Stimulated activated CD8-positive, alpha-beta memory T cell treated with anti-CD3 and anti-CD28 coated beads, Interleukin-2, amount 100 ng/mL, for 1 hour (primary cell): ENCODE measurements at places on chromosomes 16 and 17.

- no peak for DNase-seq
Observed at GRCh38 chr17:69947027-69947759, 127.8 kb upstream of the KCNJ16 start.

DNA sequence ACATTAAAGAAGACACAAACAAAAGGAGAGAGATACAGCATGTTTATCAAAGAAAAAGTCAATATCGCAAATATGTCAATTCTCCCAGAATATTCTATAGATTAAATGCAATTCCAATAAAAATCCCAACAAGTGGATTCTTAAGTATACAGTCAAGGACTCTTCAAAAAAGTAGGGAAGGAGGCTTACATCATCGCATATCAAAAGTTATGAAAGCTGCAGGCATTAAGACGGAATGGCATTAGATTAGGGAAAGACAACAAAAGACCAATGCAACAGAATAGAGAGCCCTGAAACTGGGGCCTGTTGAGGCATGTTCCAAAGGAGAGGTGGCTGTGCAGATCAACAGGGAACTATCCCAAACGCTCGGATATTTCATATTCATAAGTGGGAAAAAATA is 76.0 kb downstream of the MARCHF10 start:
- no peak for DNase-seq

DNA sequence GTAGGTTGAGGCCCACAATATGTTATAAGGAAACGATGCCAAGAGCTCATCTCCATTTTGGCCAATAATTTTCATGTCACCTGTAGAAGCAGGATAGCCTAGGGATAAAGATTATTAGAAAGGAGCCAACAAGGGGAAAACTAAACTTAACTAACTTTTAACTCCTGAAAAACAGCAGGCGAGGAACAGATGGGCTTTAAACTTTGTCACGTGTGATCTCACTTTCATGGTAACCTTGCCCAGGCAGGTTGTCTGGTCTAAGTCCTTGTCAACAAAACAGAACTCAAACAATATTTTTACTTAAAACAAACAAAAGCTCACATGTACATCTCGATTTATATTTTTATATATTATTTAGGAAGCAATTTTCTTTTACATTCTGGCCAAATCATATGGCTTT is 1672.0 kb downstream of the TP53TG3F start:
- DNase-seq = no peak

GRCh38 chr17:45311760-45312476 is 4.9 kb downstream of the MAP3K14 start:
- DNase-seq = peak; percentile 41

GRCh38 chr16:63372283-63372682 is 1336.0 kb upstream of the CDH8 start:
- DNase-seq = no peak

DNA sequence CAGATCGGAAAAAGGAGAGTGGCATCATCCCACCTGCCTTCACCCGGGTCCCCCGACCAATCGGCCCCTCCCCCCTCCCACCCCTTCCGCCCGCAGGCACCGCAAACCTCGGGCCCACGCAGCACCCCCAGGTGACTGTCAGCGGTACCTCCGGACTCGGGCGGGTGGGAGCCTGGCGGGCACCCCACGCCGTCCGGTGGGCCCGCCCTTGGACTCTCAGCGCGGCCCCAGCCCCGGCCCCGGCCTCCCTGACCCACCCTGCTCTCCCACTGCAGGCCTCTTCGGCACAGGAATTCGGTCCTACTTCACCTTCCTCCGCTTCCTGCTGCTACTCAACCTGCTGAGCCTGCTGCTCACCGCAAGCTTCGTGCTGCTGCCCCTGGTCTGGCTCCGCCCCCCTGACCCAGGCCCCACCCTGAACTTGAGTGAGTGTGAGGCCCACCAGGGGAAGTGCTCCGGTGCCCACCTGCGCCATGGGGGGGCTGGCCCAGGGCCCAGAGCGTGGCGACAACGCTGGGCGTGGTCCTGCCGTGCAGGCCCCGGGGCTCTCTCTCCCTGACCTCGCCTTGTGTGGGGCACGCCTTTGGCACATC is 1.6 kb downstream of the TMC8 start:
- peak; percentile 50 for DNase-seq

DNA sequence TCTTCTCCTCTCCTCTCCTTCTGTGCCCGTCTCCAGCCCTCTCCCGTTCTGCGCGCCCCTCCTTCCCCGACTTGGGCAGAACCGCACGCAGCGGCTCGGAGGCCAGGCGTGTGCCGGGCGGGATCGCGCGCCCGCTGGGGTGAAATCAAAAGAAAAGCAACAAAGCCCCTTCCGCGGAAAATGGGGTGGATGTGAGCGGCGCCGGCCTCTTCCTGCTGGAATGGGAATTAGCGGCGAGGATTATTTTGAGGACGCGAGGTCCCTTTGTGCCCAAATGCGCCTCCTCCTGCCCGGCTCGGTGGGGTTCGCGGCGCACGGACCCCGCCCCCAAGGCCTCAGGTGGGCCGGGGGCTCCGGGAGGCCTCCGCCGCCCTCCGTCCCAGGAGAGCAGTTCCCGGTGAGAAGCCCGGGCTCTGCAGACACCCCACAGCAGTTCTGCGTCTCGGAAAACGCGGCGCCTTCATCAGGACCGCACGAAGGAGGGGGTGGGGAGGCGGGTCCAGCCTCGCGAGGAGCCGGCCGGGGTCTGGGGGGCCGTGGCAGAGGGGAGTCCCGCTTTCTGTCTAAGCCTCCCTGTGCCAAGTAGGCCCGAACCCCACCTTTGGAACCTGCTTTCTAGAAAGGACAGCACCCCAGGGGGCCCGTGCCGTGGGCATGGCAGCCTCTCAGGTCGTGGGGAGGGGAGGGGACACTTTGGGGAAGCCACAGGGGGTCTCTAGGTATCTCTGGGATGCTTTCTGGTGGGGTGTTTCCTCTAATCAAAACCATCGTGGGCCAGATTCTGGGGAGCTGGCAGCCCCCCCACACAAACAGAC is 91.0 kb upstream of the CBX4 start:
- no peak for DNase-seq

GRCh38 chr16:4535627-4536108 is 2.9 kb downstream of the CDIP1 start:
- DNase-seq = no peak

GRCh38 chr17:6969323-6969726 is 26.5 kb upstream of the ALOX12 start:
- DNase-seq = no peak

GRCh38 chr17:50640686-50641351 is 6.1 kb downstream of the ABCC3 start:
- DNase-seq = no peak

DNA sequence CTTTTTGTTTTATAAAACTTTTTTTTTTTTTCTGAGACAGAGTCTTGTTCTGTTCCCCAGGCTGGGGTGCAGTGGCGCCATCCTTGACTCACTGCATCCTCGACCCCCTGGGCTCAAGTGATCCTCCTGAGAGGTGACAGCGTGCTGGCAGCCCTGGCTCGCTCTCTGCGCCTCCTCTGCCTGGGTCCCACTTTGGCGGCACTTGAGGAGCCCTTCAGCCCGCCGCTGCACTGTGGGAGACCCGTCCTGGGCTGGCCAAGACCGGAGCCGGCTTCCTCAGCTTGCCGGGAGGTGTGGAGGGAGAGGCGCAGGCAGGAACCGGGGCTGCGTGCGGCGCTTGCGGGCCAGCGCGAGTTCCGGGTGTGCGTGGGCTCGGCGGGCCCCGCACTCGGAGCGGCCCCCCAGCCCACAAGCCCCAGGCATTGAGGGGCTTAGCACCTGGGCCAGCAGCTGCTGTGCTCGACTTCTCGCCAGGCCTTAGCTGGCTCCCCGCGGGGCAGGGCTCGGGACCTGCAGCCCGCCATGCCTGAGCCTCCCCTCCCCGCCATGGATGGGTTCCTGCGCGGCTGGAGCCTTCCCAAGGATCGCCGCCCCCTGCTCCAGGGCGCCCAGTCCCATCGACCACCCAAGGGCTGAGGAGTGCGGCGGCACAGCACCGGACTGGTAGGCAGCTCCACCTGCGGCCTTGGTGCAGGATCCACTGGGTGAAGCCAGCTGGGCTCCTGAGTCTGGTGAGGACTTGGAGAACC is 49.6 kb upstream of the HELZ start:
- DNase-seq = no peak

GRCh38 chr17:64506576-64507412 is at the start of gene CEP95:
Gene CEP95 (plus strand): TSS chr17:64506977. CDS start chr17:64507098, 121 bp downstream.
- DNase-seq = peak; percentile 92

- no peak for DNase-seq
Observed at GRCh38 chr17:43736389-43736788, 22.2 kb downstream of the SOST start.

DNA sequence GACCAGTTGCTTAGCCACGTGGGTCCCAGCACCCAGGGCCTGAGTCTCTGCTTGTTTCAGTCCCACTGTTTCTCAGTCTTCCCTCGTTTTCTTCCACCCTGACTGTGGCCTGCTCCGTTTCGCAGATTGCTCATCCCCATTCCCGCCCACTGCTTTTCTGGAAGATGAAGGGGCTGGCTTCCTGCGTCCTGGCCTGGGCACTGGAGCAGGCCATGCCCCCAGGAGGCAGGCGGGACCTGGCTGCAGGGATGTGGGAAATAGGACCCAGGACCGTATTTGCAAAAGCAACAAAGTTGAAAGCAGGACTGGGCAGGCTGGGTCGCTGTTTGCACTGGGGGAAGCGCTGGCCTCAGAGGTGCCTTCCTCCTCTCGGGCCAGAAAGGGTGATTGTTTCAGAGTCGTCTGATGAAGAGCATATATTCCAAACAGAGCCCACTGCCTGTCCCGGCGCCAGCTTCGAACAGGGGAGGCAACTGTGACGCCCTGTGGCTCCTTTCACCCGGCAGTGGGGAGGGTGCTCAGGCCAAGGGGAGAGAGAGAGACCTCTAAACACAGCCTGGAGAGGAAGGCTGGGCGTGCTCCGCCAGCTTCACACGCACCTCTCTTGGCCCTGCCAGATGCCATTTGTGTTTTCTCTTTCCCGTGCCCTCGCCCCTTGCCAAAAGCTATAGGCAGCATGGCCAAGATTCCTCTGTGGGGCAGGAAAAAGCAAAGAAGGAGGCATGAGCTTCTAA is 108.6 kb downstream of the CMIP start:
- no peak for DNase-seq

GRCh38 chr17:46922487-46922803 is 515 bp upstream of the GOSR2 start:
- DNase-seq = no peak

- DNase-seq = no peak
Observed at GRCh38 chr16:8851761-8852403, 16.9 kb downstream of the CARHSP1 start.

DNA sequence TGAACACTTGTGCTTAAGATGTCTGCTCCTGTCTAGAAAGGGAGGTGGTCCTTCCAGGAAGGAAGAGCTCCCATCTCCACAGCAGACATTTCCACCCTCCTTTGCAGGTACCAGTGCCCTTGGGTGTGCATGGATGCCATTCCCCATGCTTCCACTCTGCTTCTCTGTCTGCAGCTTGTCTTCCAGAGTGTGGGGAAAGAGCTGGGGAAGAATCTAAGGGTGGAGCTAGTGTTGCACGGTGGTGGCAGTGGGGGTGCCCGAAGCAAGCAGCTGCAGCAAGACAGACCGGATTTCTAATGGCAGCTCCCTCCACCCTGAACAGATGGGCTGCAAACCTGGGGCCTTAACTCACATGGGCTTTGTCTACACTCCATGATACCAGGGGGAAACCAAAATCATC is 22.6 kb upstream of the HOXB13 start:
- DNase-seq = no peak

GRCh38 chr17:17150448-17150800 is 55.7 kb downstream of the PLD6 start:
- no peak for DNase-seq

DNA sequence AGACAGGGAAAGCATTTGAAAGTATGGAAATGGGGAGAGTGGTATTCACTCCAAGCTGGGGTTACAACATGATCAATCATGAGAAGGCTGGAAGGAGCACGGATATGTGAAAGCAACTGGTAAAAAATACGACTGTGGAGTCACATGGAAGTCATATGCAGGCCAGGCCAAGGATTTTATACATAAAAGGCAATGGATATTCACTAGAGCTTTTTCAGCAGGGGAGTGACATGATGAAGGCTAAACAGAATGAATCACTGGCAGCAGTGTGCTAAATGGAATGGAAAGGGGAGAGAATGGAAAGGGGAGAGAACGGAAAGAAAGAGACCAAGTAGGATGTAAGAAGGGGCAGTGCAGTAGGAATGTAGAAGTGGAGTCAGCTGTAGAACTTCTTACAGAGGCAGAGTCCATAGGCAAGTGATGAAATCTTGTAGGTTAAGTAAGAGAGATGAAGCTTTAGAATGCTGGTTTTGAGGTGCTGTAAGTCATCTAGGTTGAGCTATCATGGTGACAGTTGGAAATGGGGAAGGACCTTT is 13.0 kb upstream of the NETO2 start:
- DNase-seq = no peak

DNA sequence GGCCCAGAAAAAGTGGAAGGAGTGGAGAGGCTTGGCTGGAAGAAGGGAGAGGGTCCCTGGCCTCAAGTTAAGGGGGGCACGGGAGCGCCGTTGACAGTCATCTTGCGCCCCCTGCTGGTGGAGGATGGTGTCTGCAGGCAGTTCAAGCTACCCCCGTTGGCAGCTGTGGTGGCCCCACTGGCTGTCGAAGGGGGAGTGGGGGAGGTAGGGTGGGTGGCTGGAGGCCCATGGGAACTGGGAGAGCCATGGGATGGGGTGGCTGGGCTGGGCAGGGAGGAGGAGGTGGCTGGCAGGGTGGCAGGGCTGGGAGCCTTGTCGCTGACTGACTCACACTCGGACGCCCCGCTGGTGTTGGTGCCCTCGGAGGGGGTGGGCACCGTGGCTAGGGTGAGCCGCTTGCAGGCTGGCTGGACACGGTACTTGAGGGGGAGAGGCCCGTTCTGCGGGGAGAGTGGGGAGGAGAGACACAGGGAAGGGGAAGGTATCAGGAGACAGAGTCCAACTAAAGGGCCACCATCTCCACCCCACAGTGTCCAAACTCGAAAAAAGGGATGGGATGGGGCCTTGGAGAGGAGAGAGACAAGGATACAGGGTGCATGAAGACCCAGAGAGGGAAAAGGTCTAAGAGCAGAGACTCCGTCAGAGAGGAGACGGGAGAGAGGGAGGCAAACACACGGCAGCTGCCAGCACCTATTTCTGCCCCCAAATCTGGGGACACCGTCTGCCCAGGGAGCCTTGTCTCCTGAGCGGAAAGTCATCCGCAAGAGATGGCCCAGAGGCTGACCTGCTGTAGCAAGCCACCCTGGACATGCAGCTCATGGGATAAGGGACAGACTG is 5.2 kb downstream of the CISD3 start:
- peak; percentile 65 for DNase-seq

- no peak for DNase-seq
Observed at GRCh38 chr17:73325527-73325842, 13.7 kb upstream of the CDC42EP4 start.

GRCh38 chr17:78925662-78926555 is 722 bp upstream of the TIMP2 start:
- DNase-seq = no peak

- DNase-seq = no peak
Observed at GRCh38 chr17:51540151-51540550, 279.8 kb downstream of the UTP18 start.

GRCh38 chr17:6496116-6496481 is 51.8 kb downstream of the PIMREG start:
- no peak for DNase-seq

- DNase-seq = no peak
Observed at GRCh38 chr16:54934481-54935265, 4.0 kb downstream of the IRX5 start.

GRCh38 chr16:15055141-15056053 is 477 bp downstream of the NTAN1 start:
- no peak for DNase-seq

- no peak for DNase-seq
Observed at GRCh38 chr17:10048629-10049350, 143.7 kb upstream of the RCVRN start.
